Smooth muscle cell of the brain vasculature (primary cell): ENCODE measurements at places on chromosomes 6 and 20.

GRCh38 chr6:169252505-169253189 lies 999 bp downstream of the THBS2 start:
- no peak for DNase-seq

DNA sequence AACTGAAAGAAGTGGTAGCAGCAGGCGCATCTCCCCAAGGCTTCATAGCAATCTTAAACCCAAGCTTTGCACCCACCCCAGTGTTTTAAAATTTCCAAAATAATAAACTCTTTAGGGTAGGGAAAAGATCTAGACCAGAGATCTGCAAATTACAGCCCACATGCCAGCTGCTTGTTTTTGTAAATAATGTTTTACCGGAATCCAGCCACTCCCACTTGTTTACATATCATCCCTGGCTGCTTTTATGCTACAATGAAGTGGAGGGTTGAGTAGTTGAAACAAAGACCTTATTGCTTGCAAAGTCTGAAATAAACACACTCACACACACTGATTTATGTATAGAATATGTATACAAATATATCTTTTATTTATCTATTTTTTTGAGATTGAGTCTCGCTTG lies 30.0 kb downstream of the SLX4IP start:
- no peak for DNase-seq

DNA sequence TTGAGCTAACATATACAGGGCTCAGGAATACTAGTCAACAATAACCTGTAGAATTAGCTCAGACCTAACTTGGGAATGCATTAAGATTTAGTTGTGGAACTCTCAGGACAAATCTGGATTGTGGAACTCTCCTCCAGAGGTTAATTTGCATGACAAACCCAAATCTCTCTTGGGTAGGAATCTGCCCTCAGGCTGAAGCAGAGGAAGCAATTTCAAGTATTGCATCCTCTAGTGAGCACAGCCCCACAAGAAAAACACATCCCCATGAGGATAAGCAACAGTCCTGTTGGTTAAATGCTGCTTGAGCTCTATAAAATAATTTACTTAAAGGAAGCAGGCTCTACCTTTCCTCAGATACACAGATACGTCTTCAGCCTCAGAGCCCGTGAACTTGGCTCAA lies 170.9 kb upstream of the STXBP5 start:
- no peak for DNase-seq

GRCh38 chr20:52612046-52612632 lies 360.0 kb upstream of the TSHZ2 start:
- DNase-seq: no peak

DNA sequence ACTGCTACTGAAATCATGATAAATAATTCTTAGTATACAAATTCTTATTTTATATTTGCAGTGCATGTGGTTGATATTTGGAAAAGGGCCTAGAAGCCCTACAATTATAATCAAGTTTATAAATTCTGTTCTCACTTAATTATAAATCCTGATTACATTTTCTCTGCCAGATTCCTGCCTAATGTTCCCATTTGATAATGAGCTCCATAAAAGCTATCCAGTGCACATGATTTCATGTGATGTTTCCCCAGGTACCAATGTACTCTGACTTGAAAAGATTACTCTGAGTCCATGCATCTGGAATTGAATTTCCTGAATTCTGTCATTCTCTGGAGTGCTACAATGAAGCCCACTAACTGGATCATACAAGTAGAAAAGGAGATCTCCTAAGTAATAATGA lies 292.2 kb downstream of the FRK start:
- DNase-seq: no peak
